NCI-H446 (cell line): ENCODE measurements at places on chromosomes 7 and 10.
A peak's percentile ranks its signal among the peaks of the same experiment; 100 is the strongest.

DNA sequence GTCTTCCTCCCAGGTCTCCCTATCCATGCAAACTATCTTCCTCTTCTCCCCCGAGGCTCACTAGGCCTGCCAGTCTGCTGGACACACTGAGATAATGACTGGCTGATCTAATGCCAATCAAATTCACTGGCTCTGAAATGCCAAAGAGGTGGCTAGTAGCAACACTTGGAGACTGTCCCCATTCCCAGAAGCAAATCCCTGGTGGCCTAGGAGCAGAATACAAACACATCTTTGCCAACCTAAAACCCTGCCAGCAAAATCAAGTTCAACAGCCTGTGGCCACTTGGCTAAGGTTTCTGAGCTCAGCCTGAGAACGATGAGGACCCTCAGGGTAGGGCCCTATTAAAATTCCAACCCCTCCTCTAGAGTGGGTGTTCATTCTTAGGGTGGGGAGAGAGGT is 46.6 kb downstream of the SH3PXD2A start:
- peak; percentile 16 for DNase-seq

DNA sequence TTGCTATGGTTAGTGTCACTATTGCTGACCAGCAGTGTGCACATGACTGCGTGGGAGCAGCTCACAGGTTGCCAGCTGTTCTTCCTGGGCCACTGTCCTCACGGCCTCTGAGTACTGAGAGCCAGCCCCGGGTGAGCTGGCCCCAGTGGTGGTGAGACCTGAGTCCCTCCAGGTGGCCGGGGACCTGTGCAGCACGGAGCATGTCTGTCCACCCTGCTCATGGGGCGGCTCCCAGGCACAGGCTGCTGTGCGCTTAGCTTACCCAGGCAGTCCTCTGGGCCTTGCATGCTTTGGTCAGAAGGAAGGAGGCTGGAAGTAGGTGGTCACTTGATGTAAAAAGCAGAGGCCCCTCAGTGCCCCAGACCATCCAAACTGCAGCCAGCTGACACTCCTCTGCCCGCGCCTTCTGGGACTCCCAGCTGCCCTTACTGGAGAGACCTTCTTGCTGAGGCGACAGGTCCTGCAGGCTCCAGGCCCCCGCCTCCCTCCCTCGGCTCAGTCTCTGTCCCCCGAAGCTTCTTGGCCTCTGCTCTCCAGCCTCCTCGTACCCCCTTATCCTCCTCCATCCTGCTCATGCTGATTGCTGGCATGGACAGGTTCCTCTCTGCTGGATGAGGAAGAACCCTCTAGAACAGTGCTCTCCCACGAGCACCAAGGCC is 30.9 kb upstream of the DPYSL4 start:
- no peak for DNase-seq

- no peak for DNase-seq
These were observed 24.8 kb downstream of the PCBD1 start for GRCh38 chr10:70863470-70864160.

DNA sequence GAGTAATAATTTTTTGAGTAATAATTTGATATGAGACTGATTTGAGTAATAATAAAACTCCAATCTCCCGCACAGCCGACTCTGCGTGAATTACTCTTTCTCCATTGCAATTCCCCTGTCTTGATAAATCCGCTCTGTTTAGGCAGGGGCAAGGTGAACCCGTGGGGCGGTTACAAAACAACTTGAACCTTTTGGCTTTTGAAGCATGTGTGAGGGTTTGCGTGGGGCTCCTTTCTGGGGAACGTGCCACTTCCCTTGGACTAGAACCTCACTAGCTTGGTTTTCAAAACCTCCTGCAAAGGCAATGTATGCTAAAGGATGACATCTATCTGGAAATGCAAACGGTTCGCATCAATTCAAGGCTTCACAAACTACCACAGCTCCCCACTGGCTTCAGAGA is 1.5 kb downstream of the CRPPA start:
- no peak for DNase-seq

DNA sequence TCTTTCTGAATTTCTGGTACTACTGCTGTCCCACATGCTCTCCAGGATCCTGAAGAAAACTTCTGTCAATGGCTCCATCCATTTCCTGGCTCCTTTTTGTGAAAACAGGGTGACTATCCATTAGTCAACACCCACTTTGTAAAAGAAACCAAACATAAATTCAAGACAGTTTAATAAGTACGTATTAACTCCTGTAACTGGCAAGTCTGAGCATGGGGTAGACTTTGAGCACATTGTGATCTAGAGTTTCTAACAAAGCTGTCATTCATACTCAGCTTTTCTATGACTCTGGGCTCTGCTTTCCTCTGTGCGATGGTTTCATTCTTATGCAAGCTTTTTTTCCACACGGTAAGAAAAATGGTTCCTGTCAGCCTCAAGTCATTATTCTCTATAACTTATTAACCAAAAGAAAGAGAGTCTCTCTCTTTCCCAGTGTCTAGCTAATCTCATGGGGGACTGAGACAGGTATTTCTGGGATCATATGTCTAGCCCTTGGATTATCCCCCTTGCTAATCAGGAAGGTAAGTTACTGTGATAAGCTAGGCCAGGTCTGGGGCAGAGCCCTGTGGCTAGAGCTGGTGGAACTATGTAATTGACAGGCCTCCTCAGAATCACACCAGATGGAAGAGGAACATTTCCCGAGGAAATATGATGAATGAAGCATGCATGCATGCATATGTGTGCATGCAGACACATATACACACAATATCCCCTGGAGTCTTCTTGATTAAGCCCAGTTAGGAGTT is 98.5 kb downstream of the GNAI1 start:
- no peak for DNase-seq

DNA sequence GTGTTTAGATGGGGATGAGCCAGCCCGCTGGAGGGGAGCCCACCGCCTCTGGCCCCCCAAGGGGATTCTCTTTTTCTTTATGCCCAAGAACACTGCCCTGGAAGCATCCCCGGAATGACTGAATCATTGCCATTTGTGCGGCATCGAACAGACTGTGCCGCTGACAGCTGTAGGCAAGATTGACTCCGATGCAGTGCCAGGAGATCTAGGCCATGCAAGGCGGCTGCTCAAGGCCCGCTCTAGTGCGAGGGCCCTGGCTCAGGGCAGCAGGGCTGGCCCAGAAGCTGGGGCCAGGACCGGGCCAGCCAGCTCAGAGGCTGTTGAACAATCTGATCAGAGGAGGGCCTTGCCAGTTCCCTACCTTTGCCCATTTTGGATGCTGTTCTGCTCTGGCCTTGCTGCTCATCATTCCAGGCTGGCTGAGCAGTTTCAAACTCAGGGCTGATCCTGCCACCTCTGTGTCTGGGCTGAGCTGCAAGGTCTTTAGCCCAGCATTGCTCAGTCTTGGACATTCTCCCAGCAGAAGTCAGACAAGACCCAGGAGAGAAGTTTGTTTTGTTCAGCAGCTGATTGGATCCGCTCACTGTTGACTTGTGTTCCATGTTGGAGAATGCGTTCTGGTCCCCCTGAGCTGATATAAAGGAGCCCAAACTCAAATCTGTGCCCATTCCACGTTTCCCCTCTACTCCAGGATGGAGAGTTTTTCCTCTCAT is 485.3 kb upstream of the GALNT17 start:
- peak; percentile 91 for DNase-seq

DNA sequence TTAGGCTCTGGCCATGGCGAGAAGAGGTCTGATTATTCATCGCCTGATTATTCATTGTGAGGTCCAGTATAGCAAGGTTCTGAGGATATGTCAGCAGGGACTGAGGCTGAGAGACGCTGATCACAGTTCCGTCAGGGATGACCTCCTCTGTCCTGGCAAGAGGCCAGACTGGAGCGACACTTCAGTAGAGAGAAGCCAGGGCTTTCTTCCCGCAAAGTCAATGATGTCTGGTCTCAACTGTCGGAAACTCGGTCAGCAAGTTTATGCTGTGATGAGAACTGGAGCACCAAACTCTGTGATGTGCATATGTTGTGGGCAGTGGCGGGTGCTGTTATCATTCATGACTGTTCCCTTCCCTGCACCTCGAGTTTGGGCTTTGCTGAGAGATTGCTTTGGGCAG is 29.0 kb upstream of the GNA12 start:
- DNase-seq, result no peak

DNA sequence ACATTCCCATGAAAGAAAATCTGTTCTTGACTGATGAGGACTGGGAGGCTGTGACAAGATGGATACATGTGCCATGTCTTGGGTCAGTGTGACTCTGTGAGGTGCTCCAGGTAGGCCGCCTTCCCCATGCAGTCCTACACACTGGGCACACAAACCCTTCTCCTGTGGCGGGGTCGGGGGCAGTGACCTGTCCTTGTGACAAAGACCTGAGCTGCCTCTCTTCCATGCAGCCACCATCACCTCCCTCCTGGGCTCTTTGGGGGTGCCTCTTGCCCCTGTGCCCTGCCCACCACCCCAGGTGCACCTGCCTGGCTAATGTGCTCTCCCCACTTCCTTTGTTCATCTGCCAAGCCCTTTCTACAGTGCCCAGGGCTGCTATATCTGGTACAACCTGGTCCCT is 35.7 kb upstream of the DMBT1 start:
- DNase-seq, result no peak

DNA sequence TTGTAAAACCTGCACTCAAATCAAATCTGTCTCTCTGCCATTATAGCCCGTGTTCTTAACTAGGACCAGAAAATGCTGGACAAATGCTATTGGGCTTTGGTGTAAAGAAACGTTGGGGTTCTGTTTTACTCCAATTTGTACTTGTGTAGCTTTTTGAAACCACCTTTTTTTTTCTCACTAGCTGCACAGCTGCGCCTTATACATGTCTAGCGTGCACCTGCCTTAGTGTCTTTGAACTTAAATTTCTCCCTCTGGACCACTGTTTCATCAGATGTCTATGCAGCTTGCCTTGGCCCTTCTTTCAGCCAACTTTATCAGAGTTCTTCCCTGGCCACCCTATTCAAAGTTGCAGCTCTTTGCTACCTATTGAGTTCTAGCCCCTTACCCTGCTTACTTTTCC is 7.1 kb downstream of the LIPM start:
- no peak for DNase-seq

- DNase-seq, result no peak
These were observed 116.2 kb upstream of the LAMB4 start for GRCh38 chr7:108246227-108246837.

GRCh38 chr10:43653746-43654145 is 5.1 kb upstream of the ZNF32 start:
- no peak for DNase-seq

DNA sequence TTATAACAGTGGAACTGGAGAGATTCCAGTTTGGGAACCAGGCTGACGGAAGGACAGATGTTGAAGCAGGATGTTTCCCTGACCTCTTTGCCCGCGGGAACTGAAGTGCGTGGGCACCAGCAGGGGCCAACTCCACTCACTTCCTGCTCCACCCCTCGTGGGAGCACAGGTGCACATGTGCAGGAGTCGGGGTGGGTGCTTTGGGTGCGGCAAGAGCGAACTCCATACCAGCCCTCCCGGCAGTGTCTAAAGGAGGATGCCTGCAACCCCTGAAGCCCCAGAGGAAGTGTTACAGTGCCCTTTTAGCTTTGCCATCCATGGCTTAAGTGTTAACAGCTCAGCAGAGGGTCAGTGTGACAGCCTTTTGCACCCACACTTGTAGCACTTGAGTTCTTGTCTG is 27.4 kb upstream of the UBE3C start:
- no peak for DNase-seq

- no peak for DNase-seq
These were observed 214.2 kb upstream of the ADO start for GRCh38 chr10:62590306-62590705.

DNA sequence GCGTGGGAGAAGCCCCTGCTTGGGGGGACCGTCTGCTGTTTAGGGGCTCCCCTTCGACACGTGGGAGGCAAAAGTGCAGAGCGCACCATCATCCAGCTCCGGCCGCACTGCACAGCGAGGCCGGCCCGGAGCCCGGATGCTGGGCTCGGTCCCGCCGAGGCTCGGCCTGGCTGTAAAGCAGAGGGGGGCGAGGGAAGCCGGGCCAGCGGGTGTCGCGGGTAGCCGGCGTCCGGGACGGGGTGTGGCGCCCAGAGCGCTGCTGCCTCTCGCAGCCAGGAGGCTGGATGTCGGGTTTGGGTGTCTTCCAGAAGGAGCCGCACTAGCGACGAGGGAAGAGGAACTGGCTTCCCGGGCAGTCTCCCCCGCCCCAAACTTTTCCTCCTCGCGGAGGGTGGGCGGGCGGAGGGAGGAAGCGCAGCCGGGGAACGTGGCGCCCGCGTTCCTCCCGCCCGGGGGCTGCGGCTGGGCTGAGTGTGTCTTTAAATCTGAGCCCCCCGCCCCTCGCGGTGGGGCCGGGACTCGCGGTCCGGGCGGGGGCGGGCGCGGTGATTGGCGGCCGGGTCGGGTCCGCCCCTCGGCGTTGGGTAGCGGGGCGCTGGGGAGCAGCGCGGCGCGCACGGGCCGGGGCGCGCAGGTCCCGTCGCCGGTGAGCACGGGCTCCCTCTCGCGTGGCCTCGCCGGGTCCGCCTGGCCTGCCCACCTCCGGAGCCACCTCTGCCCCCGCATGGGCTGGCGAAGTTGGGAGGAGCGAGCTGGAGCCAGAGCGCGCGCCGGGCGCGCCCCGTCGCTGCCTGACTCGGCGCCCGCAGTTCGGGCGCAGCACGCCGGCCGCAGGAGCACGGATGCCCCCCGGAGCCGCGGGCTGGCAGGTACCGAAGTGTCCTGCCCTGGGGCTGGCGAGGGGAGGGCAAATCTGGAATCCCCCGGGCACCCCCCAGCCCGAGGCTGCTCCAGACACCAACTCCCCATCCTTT is at the start of gene PALD1:
TSS of gene PALD1 (plus strand) at position 577 of the 974 bp plus-strand sequence. CDS start 47,185 bp downstream, outside the sequence.
- DNase-seq, result peak; percentile 54

DNA sequence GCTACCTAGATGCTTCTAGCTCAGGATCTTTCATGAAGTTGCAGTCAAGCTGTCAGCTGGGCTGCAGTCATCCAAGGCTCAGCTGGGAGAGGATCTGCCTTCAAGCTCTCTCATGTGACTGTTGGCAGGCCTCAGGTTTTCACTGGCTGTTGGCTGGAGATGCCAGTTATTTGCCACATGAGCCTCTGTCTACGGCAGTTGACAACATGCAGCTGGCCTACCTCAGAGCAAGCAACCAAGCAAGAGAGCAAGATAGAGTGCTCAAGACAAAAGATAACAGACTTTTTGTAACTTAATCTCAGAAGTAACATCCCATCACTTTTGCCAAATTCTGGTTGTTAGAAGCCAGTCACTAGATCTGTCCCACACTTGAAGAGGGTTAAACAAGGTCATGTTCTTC is 125.8 kb downstream of the TPST1 start:
- DNase-seq, result peak; percentile 62

DNA sequence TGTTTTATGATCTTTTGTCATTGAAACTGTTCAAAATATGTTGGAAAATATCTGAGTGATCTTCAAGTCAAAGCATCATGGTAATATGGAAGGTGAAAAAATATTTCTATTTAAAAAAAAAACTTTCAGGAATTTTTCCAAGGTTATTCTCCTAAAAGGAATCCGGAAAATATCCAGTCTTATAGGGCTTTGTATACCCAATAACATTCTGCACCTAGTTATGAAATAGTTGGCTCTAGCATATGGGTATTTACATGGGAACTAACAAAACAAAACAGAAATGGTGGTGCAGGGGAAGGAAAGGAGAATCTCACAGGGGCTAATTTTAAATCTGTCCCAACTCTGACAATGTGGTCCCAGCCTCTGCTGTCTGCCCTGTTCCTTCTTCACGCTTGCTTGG is 167.1 kb upstream of the RHEB start:
- no peak for DNase-seq

GRCh38 chr10:43074409-43074808 is 2.5 kb upstream of the RET start:
- no peak for DNase-seq

- DNase-seq, result no peak
These were observed 226.7 kb upstream of the NPY start for GRCh38 chr7:24057243-24057642.

- DNase-seq, result no peak
These were observed 373.2 kb downstream of the PLXNA4 start for GRCh38 chr7:132203021-132203420.
